ENCODE measurements at places on chromosomes 3 and 15.
A peak's percentile ranks its signal among the peaks of the same experiment; 100 is the strongest.

DNA sequence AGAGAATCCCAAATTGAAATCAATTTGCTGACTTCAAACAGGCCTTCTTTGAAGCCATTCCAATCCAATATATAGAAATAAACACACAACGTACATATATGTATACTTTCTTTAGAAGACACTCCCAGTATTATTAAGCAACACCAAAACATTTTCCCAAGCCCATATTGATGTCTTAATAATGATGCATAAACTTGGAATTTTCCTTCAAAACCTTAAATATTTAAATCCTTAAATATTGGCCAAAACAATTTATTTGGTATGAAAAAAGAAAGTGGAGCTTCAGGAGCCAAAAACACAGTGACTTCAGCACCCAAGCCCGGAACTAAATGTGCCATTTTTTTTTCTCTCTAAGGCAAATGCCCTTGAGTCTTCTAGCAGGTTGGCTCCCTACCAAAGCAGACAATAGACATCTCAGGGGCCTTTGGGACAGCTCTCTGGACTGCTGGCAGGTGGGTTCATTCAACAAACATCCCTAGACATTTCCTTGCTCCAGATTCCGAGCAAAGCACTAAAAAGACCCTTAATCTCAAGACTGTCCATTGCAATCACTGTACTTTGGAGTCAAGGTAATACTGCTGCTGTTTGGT, 384.7 kb downstream of the NTRK3 start:
- no peak for DNase-seq

GRCh38 chr3:131630097-131630496, 127.3 kb upstream of the MRPL3 start:
- no peak for DNase-seq

- DNase-seq = peak; percentile 32
These were observed 1.5 kb downstream of the CYP1A1 start for GRCh38 chr15:74723754-74724334.

- no peak for DNase-seq
These were observed at the start of gene MKRN2OS for GRCh38 chr3:12545473-12545791. Gene MKRN2OS (minus strand): TSS chr3:12545499. CDS start chr3:12545464, 35 bp downstream.

GRCh38 chr15:70299931-70300869, 202.5 kb upstream of the TLE3 start:
- DNase-seq = peak; percentile 78

GRCh38 chr3:42847731-42848130, 27.9 kb downstream of the CYP8B1 start:
- no peak for DNase-seq

- DNase-seq = no peak
These were observed 13.5 kb downstream of the MRPL46 start for GRCh38 chr15:88453651-88454050.

- no peak for DNase-seq
These were observed 393.5 kb downstream of the RSL24D1 start for GRCh38 chr15:54803134-54803808.

DNA sequence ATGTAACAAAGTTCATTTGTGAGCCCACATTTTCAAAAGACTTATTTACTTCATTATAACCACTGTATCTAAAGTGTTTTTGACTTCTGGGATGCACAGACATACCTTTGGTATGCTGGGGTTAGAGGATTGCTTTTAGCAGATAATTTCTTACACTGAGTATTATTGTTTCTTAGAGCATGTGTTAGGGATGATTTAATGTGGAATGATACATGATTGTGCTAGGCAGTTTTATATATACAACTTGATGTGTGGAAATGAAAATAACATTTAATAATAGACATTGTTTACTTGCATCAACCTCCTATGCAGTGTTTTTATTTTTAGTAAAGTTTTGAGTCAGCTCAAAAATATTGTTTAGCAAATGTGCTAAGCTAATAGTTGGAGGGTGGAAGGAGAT, 3.4 kb downstream of the KIF23 start:
- DNase-seq = no peak

- no peak for DNase-seq
These were observed 31.3 kb downstream of the TARS3 start for GRCh38 chr15:101692801-101693598.

DNA sequence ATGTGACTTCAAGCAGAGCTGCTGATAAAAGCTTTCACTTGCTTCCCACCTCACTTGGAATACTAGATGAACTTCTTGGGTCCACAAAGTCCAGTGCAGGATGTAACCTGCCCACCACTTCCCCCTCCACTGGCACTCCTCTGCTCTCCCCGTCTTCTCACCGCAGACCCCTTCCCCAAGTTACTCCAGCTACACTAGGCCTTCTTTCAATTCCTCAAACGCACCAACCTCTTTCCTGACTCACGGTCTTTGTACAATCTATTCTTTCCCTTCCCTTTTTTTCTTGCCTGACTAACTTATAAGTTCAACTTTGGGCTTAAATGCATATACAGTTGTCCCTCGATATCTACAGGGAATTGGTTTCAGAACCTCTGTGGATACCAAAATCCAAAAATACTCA, 5.2 kb upstream of the ATP13A3 start:
- DNase-seq = peak; percentile 24

- no peak for DNase-seq
These were observed 722 bp upstream of the CCDC50 start for GRCh38 chr3:191328383-191328961.

DNA sequence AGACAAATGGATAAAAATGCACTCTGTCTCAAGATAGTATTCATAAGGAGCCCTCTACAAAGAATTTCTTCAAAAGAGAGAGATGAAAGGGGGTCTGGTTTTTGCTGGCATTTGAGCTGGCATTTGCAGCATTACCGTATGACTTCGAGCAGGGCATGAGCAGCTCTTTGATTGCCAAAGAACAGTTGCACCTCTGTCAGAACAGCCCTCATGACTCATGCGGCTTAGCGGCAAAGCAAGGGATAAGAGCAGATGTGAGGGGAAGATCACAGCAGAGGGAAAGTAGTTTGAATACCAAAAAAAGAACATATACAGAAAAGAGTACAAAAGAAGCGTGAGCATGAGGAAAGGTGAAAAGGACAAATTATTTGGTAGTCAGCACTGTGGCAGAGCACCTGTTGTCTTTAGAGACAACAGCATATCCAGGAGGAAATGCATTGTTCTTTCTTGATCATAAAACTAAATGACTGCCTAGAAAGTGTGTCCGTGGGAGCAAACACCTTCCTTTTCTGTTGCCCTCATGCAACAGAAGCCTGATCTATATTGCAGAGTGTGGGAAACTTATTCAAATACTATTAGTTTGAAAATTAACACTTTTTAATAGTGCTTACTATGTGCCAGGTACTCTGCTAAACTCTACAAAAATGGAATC, 80.5 kb upstream of the SLC24A5 start:
- DNase-seq = no peak

- DNase-seq = no peak
These were observed 8.7 kb upstream of the GP9 start for GRCh38 chr3:129051871-129052340.

DNA sequence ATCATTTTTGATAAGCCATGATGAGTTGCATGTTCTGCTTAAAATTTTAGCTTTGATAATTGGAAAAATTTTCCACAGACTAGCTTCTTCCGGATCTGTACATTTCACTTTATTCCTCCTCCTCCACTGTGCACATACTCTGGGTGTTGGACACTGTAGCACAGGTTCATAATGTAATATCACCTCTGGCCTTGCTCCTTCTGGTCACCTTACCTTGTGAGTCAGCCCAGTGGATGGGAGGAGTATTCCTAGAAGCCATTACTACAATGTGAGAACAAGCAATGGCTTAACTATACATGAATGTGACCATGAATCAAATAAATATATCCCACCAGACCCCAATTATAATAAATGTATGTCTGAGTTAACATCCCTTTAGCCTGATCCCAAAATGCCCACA, 6.1 kb upstream of the CDCP1 start:
- DNase-seq = no peak

DNA sequence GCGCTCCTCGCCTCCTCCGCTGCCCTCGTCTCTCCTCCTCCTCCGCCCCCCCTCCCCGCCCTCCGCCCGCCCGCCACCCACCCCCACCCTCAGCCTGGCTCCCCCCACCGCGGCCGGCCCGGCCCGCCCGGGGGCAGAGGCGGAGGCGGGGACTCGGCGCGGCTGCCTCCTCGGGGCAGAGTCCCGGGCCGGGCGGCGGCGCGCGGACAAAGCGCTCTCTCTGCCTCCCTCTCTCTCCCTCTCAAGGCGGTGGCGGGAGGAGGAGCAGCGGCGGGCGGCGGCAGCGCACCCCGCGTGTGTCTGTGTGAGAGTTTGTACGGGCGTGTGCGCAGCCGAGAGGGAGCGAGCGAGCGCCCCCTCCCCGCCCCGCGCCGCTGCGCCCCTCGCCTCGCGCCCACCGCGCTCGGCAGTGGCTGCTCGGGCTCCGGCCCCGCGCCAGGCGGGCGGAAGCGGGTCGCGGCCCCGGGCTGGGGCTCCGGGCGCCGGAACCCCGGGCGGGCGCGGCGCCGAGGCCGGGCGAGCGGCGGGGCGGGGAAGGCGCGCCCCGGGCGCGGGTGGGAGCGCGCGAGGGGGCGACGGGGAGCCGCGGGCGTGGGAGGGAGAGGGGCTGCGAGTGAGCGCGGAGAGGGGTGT, at the start of gene IGF2BP2:
Gene IGF2BP2 (minus strand): TSS at position 37 of the 633 bp plus-strand sequence. CDS start 82 bp downstream, outside the sequence.
- peak; percentile 48 for DNase-seq

- DNase-seq = no peak
These were observed 66.0 kb downstream of the GOLIM4 start for GRCh38 chr3:168029705-168030104.

GRCh38 chr15:81530271-81530691, 156.3 kb upstream of the TMC3 start:
- DNase-seq = no peak
